Lower leg skin (tissue), 4 donors: ENCODE measurements at places on chromosomes 7 and 10.

DNA sequence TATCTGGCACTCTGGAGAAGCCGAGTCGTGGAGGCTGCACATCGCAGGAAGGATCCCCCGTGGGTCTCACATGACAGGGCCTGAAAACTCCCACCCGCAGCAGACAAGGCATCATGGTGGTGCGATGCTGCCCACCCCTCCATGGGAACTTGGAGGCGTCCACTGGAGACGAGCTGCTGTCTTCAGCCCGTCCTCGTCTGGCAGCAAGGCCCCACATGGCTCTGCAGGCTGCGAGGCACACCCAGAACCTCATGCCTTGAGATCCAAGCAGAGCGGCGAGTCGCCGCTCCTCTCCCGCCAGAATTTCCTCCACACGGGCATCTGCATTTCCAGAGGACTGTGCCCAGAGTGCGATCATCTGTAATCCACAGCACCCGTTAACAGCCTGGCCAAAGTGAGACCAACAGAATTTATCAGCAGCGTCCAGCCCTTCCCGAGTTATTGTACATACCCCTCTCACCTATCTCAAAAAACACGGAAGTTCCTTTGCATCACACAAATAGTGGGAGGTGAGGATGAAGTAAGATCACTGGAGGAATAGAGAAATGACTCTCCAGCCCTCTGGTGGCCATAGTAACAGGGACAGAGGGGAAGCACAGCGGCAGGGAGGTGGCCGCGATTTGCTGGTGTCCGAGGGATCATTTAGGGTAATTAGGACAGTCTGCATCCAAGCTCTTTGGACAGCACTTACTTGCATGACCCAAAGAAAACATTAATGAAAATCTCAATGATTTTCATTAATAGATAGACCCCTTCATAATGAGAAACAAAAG is 292.4 kb downstream of the USP6NL start:
- DNase-seq: no peak

DNA sequence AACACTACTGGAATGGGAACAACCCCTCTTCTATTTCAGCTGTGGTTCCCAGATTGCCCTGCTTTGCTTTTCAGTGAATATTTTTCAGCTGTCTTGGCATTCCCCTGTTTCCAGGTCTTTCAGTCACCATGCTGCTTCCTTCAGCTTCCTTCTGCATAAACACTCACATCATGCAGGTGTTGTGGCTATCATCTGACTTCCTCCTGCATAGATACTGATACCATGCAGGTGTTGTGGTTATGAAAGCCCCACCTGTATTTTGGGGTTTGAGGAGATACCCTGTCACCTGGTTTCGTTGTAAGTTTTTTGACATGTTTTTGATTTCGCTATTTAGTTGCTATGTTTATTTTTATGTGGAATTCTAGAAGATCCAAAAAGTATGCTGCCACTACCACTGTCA is 71.5 kb downstream of the SLC35B4 start:
- no peak for DNase-seq

DNA sequence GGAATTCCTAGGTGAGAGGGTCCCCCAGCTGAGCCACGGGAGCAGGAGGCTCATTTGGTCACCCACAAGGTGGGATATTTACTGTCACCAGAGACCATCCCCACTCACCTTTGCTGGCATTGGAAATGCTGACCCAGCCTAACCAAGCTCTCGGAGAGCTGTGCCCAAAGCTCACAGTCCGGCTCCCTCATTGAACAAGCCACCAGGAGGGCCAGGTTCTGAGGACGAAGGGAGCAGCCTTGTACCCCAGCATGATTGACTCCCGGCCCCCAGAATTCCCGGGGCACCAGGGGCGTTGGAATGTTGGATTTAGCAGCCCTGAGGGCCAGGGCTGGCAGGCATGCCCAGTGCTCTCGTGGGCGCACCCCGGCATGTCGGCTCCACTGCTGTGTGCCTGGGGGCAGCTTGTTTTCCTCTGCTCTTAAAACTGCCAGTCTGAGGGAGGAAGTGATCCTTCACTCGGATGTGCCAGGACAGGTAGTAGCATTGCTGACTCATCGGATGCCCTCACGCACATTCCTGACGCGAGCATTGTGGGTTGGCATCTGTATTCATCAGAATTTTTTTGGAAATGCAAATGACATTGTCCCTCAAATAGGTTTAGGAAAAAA is 23.3 kb downstream of the CLIP2 start:
- peak; percentile 59 for DNase-seq

- DNase-seq: no peak
These were observed 64.4 kb upstream of the ITGA8 start for GRCh38 chr10:15783941-15784636.

- peak; percentile 70 for DNase-seq
These were observed 25.1 kb upstream of the ZNF273 start for GRCh38 chr7:64877714-64878610.

DNA sequence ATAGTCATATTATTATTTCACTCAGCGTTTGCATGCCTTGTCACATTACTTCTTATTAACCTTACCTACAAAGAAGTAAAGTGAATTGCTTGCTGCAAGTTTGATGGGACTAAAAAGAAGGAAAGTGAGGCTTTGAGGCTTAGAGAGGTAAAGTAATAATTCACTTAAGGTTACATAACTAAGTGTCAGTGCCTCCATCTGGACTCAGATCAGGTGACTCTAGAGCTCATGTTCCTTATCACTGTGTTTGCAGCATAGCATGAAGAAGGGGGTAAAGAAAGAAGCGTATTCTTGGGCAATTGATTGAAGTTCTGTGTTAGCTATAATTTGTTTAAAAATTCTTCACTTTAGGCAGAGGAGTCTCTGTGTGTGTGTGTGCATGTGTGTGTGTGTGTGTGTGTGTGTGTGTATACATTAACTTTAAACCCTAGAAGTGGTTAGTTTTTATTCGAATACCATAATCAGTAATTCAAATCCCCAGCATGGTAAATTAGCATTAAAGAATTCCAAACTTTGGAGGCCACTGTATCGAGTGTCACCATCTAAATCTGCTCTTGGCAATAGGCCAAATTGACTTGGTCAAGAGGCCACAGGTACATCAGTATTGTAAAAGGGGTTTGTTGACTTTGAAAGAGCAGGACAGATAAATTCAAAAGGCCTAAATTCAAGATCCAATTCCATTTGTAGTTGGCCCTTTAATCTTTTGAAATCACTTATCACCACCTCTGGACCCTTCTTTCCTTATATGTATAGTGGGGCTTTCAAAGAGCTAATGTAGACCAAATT is 2.2 kb upstream of the PON3 start:
- DNase-seq: no peak

GRCh38 chr10:4887501-4887900 is 61.5 kb downstream of the AKR1E2 start:
- DNase-seq: no peak

GRCh38 chr10:48779077-48779476 is 94.4 kb downstream of the WDFY4 start:
- DNase-seq: no peak

GRCh38 chr10:93199191-93199751 is 125.6 kb downstream of the CYP26A1 start:
- peak; percentile 91 for DNase-seq

GRCh38 chr10:129937351-129937751 is 26.7 kb downstream of the EBF3 start:
- DNase-seq: no peak

- DNase-seq: peak; percentile 47
These were observed 249.6 kb downstream of the ELFN1 start for GRCh38 chr7:1919539-1920265.

GRCh38 chr10:31171402-31172083 is 139.9 kb upstream of the ZNF438 start:
- no peak for DNase-seq

DNA sequence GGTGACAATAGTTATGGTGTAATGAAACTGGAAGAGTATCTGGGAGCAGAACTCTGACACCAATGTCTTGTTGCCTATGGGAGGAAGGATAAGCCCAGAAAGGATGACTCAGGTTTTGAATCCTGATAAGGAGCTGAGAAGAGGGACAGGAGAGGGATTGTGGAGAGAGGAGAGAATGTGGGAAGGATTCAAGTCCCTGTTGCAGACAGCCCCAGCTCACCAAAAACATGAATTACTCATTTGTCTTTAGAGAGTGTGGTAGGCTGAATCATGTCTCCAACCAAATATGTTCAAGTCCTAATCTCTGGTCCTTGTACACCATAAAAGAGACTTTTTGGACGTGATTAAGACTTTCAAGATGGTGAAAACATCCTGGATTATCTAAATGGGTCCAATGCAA is 206.9 kb upstream of the PHYHIPL start:
- DNase-seq: no peak

GRCh38 chr7:127781081-127781480 is 129.1 kb downstream of the SND1 start:
- no peak for DNase-seq

DNA sequence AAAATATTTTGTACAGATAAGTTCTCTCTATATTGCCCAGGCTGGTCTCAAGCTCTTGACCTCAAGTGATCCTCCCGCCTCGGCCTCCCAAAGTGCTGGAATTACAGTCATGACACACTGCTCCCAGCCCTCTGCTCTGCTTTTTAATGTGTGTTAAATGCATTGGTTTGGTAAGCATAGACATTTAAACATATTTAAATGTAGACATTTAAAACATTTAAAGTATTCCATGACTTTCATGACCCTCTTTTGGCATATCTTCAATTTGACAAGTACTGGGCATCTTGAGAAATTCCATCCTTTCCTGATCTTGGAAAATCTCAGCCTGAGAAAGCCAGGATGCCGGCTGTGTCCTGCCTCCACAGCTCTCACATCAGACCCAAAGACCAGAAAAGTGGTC is 5.2 kb upstream of the SAR1A start:
- no peak for DNase-seq

DNA sequence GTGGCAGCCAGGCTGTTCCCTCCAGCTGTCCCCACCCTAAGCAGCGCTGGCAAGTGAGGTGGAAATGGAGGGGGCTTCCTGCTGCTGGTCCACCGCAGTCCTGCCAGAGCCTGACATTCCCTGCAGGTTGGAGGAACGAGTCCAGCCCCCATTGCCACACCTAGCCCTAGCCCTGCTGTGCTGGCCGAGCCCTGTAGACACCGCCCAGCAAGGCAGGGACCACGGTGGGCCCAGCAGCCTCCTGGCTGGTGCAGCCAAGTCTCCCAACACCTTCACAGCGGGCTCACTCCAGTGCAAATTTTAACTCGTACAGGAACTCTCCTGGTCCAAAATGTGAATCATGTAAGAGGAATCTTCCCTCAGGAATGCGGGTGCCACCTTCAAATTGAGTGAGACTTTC is 116.3 kb downstream of the PAXIP1 start:
- no peak for DNase-seq

DNA sequence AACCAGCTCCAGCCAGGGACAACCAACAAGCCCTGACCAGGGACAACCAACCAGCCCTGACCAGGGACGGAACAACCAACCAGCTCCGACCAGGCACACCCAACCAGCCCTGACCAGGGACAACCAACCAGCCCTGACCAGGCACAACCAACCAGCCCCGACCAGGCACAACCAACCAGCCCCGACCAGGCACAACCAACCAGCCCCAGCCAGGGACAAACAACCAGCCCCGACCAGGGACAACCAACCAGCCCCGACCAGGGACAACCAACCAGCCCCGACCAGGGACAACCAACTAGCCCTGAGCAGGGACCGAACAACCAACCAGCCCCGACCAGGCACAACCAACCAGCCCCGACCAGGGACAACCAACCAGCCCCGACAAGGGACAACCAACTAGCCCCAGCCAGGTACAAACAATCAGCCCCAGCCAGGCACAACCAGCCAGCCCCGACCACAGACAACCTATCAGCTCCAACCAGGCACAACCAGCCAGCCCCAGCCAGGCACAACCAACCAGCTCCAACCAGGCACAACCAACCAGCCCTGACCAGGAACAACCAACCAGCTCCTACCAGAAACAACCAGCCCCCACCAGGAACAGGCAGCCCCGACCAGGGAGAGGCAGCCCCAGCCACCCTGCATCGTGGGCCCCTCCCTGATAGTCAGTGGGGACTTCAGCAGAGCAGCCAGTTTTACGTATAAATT is 56.4 kb downstream of the PROSER2 start:
- no peak for DNase-seq

- no peak for DNase-seq
These were observed 47.6 kb upstream of the ELFN1 start for GRCh38 chr7:1622441-1622840.

DNA sequence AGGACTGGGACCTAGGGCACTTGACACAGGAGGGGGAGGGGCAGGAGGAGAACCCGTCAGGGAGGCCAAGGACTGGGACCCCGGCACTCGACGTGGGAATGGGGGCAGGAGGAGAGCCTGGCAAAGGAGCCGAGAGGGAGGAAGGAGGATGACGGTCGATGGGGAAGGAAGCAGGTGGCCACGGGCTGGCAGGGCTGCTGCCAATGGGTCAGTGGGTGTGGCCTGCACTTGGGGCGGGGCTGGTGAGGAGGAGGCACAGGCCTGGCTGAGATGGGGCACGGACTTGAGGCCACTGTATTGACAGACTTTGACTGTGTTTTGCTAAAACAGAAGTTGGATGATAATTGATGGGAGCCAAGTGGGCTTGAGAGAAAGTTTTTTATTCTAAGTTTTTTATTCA is 68.9 kb downstream of the RBM33 start:
- no peak for DNase-seq

DNA sequence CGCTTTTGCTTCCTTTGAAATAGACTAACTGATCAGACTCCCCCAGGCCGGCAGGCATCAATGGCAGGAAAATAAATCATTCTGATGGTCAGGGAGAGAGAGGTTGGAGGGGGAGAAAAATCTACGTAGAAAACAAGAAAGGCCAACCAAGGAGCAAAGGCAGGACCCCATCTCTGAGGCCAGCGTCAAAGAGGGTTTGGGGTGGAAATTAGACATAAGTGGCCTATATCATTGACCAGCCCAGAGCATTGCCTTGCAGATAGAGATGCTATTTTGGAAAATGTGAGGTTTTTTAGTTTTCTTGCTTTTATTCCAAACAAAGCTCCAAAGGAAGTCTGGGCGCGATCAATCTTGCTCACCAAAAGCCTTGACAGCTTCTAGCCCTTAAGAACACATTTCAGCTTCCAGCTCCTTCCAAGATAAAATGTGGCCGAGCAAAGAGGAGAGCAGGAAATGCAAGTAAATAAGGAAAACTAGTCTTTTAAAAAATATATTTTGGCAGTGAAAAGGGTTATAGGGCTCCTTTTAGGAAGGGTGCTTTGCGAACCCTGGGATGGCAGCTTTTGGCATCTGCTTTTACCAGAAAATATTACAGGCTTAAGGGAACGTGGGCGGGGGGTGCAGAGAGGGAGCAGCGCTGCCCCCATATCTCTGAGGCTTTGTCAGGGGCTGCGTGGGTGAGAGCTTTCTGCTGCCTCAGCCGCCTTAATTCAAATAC is 2.0 kb upstream of the HOXA2 start:
- DNase-seq: no peak

GRCh38 chr10:1731592-1731991 is 5.7 kb downstream of the ADARB2 start:
- no peak for DNase-seq

- DNase-seq: no peak
These were observed 20.8 kb upstream of the NUDCD3 start for GRCh38 chr7:44511236-44511635.

GRCh38 chr10:131574707-131575430 is 263.3 kb upstream of the TCERG1L start:
- peak; percentile 79 for DNase-seq

GRCh38 chr7:30931161-30931928 is 19.7 kb downstream of the AQP1 start:
- no peak for DNase-seq

- no peak for DNase-seq
These were observed 37.4 kb downstream of the AMZ1 start for GRCh38 chr7:2725178-2726105.

- DNase-seq: no peak
These were observed 26.5 kb upstream of the PPP1R3A start for GRCh38 chr7:113945018-113945938.
